ENCODE measurements at places on chromosomes 11 and 22. TPM values are rescaled to one million over a fixed set of nuclear protein-coding genes. Genes with fewer than 3 reads are reported as not detected.
A peak's percentile ranks its signal among the peaks of the same experiment; 100 is the strongest.

DNA sequence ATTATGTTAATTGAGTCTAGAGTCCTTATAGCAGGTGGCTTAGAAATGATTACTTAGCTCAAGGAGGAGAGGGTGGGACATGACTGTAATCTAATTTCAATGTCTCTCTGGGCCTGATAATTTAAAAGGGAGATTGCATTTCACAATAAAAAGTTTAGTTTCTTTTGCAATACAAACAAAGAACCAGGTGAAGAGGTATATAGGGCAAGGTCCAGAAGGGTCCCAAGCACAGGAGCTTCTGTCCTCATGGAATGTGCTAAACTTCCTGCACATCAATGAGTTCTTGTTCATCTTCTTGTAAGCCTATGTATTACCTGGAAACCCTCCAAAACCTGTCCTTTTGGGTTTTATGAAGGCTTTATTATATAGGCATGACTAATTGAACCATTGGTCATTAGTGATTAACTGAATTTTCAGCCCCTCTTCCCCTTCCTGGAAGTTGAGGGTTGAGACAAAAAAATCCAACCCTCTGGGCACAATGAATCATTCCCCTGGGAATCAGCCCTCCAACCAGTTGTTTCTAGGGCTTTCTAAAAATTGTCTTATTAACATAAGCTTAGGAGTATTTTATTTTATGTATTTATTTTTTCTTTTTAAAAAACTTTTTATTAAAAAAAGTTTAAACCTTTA lies 37.6 kb downstream of the MS4A2 start:
- no peak for DNase-seq

The IGF2 gene
- 0.06 TPM for total RNA-seq

The E2F8 gene
- total RNA-seq, result 16.2 TPM

DNA sequence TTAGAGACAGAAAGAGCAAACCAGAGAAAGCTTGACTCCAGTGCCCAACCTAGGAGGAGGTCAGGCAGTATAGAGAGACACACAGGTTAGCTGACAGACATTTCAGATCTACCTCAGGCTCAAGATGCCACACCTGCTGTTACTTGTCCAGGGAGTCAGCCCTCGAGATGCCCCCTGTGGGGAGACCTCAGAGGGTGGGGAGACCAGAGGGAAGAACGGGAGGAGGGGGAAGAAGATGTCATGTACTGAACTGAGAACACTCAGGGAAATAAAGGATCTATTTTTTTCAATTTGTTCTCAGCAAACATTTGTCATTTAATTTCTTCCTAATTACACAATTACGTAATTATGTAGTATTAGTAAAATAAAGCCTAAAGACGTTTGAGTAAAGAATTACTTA lies 196.3 kb upstream of the CADM1 start:
- no peak for DNase-seq

DNA sequence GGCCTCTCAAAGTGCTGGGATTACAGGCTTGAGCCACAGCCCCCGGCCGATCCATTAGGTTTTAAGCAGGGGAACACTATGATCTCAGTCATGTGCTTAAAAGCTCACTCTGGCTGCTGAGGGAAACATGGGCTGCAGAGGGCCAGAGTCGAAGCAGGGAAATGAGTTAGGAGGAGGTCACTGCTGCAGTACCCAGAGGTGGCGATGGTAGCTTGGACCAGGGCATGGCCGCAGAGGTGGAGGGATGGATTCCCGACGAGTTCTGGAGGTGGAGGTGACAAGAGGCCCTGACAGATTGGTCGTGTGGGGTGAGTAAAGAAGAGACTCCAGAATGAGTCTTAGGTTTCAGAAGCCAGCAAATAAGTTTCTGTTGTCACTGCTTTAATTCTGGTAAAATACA lies 54.4 kb upstream of the INCENP start:
- no peak for DNase-seq

GRCh38 chr22:37923927-37924326 lies 17.8 kb downstream of the MICALL1 start:
- no peak for DNase-seq

The PKP3 gene
- not detected for total RNA-seq

GRCh38 chr22:29625090-29625825 lies 21.8 kb downstream of the NF2 start:
- DNase-seq, result no peak

- DNase-seq, result no peak
Observed at GRCh38 chr11:16598906-16599305, 139.5 kb upstream of the C11orf58 start.

- no peak for DNase-seq
Observed at GRCh38 chr11:47324520-47324919, 28.0 kb downstream of the MYBPC3 start.

DNA sequence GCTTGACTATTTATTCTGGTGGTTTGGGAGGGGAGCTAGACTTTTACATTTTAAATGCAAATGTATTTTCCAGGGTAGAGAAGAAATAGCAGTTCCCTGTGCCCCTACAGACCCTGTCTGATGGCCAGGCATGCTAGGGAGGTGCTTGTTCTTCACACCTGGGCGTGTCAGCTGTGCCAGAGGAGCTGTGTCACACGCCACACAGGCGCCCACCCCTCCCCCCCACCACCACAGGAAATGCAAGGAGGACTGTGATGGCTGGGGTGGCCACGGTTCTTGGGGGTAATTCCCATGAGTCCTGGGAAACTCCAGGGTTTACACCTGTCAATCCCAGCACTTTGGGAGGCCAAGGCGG lies 82.2 kb downstream of the FLI1 start:
- peak; percentile 13 for DNase-seq

- peak; percentile 6 for DNase-seq
Observed at GRCh38 chr11:19116276-19116970, 545 bp upstream of the ZDHHC13 start.

DNA sequence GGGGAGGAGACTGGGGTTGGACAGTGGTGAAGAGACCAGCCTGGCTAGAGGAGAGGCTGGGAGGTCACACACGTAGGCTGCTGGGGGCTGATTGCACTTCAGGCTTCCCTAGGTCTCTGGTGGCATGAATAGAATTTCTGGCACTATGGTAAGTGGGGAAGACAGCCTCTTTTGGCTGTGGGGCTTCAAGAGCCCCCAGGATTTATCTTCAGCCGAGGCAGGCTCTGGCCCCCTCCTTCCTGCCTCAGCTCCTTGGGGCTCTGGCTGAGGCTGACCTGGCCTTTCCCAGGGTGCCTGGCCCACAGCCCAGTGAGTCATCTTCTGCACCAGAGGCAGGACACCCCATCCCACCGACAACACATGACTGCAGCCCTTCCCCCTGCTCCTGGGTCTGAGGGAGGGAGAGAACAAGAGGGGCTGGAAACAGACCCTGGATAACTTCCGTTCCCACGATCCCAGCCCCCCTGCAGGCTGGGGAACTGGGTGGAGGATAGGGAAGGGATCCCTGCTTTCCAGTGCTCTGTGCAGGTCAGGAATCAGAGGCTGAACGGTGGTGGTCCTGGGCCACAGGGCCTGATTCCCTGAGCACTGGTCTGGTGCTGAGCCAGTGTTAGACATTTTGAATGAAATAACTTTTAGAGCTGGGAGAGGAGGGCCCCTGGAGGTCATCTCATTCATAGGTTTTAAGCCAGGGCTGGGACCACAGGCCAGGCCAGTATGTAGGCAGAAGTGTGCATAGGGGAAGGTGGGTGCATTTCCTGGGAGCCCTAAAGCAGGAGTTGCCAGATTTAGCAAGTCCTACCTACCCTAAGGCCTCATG lies 26.5 kb downstream of the ARHGEF17 start:
- no peak for DNase-seq

DNA sequence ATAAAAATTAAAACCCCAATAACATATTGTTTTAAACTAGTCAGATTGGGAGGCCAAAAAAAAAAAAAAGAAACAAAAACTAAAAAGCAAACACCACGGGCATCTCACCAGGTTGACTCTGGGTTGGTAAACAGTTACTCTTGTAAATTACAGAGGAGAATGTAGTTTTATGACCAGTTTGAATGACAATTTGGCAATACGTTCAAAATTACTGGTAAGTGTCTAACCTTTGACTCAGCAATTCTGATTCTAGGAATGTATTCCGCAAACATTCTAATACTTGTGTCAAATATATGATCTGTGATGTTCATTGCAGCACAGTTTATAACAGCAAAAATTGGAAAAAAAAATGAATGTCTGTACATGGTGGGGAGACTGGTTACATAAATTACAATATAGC lies 1376.0 kb downstream of the TBC1D22A start:
- DNase-seq, result no peak

GRCh38 chr11:9802291-9802861 lies 138.5 kb downstream of the SWAP70 start:
- no peak for DNase-seq

- no peak for DNase-seq
Observed at GRCh38 chr11:126602993-126603392, 247.5 kb downstream of the ST3GAL4 start.

DNA sequence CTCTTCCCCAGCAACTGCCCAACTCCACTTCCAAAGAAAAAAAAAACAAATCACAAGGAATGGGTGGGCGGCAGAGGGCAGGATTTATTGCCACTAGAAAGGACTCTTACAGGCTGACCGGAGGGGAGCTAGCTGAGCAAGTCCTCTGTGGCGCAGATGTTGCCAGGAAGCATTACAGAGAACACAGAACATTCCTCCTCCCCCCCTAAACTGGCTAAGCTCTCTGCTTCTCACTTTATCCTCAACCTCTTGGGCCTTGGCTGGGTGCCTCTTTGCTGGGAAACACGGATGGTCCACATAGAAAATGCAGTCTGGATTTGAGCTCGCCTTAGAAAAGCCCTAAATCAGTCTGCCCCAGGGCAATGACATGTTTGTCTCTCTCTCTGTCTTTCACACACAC lies 12.6 kb upstream of the FJX1 start:
- DNase-seq, result no peak

The OTOG gene
- total RNA-seq, result not detected

GRCh38 chr22:36111316-36111715 lies 49.2 kb downstream of the APOL3 start:
- DNase-seq, result no peak

The OR5D13 gene
- not detected for total RNA-seq

DNA sequence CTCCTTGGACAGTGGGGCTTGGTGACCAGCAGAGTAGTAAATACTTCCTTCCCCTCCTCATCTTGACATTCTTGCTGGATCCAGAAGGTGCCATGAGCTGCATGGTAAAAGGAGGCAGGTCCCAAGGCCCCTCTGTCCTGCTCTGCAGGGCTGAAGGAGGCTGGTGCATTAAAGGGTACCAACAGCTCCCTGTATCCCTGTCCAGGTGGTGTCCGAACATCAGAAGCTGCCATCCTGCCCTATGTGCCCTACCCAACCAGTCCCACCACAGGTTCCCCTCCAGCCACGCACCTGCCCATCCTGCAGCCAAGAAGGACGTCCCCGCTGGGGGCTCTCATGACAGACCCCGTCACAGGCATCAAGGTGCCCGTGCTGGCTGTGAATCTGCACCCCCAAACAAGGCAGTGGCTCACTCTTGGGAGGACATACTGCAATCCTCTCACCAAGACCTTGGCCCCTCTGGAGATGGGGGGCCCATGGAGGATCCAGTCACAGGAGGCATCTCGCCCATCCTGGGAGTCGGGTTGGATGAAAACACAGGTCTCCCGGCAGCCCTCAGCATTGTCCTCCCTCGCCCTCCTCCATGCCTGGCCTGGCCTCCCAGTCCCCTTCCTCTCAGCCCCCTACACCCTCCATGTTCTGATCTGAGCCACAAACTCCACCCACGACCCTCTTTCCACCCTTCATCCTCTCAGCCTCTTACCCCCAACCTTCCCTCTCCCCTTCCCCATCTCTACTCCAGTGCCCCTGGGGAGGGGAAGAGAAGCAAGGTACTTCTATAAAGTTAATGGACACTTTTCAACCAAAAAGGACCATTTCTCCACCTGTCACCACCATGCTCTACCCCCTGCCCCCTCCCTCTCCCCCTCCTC lies 55.1 kb downstream of the BTG4 start:
- DNase-seq, result no peak

The C11orf71 gene
- 6.2 TPM for total RNA-seq

GRCh38 chr11:86688398-86689179 lies 16.2 kb upstream of the ME3 start:
- no peak for DNase-seq

DNA sequence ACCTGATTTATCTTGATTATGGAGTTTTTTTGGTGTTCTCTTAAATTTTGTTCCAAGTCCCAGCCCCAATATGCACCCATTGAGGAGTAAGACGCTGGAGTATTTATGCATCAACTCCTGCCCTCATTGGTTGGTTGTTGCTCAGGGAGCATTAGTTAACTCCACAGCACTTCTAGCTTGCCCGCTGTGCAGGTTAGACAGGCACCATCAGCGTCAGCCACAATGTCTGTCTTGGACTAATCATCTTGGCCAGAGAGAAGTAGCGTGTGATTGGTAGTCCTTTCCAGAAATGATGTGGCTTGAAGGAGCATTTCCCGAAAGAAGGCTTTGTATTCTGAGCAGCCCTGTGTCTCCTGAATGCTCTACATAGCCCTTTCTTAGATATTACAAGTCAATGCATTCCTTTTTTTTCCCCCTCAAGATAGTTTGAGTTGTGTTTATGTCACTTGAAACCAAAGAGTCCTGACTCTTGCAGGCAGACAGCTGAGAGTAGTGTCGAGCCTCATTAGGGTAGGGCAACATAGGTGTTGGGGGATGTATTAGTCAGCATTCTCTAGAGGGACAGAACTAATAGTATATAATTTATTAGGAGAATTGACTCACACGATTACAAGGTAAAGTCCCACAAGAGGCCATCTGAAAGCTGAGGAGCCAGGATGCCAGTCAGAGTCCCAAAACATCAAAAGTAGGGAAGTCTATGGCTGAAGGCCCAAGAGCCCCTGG lies 94.6 kb upstream of the RCN1 start:
- no peak for DNase-seq

The CCDC81 gene
- 0.42 TPM for total RNA-seq

DNA sequence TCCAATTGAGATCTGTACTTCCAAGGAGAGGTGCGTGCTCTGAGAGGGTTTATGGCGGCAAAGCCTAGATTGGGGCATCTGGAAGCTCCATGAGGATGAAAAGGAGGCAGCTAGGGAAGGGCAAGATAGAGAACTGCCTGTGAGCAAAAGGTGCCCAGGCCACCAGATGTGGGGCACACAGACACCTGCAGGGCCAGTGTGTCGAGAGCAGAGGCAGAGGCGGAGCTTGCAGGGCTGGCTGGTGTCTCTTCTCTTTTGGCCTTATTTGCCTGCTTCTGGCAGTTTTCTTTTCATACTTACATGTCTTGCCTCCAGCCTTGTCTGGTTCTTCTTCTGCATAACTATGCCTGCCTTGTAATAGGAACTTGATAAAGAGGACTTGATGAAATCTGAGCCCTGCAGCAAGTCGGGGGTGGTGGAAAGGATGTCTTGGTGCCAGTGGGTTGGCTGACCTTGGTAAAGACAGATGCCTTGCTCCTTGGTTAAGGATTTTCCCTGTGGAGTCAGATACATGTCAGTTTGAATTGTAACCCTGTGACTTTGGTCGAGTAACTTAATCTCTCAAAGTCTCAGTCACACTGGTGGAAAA lies 680.3 kb downstream of the NTM start:
- no peak for DNase-seq

The ALDH3B2 gene
- not detected for total RNA-seq

The CYB5R2 gene
- total RNA-seq, result 16.4 TPM
